ENCODE measurements at places on chromosomes 7 and 10.

GRCh38 chr7:23938937-23939552 is 229.0 kb downstream of the STK31 start:
- no peaks in the 10 kb centered on the region for H3K4me1 ChIP-seq
- no peak overlapping the region for H3K27ac ChIP-seq
- DNase-seq, result peak; percentile 74

DNA sequence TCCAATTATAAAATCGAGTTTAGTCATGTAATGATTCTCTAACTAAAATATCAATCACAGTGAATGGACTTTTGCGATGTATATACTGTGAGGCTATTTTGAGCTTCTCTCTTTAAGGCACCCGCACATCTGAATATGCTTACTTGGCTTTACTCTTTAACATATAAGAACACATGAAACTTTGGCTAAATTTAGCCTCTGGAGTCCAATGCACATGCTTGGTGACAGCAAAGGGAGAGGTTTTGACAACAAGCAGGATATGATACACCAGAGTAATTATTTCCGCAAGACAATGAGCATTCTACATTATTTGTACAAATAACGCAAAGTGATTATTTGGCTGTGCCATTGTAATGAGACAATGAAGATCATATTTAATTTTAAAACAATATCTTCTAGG is 72.4 kb downstream of the ARID5B start:
- no peaks in the 10 kb centered on the region for H3K36me3 ChIP-seq
- H3K27me3 ChIP-seq, result no peaks in the 10 kb centered on the region
- no peak overlapping the region for H3K4me3 ChIP-seq
- no peak for DNase-seq

DNA sequence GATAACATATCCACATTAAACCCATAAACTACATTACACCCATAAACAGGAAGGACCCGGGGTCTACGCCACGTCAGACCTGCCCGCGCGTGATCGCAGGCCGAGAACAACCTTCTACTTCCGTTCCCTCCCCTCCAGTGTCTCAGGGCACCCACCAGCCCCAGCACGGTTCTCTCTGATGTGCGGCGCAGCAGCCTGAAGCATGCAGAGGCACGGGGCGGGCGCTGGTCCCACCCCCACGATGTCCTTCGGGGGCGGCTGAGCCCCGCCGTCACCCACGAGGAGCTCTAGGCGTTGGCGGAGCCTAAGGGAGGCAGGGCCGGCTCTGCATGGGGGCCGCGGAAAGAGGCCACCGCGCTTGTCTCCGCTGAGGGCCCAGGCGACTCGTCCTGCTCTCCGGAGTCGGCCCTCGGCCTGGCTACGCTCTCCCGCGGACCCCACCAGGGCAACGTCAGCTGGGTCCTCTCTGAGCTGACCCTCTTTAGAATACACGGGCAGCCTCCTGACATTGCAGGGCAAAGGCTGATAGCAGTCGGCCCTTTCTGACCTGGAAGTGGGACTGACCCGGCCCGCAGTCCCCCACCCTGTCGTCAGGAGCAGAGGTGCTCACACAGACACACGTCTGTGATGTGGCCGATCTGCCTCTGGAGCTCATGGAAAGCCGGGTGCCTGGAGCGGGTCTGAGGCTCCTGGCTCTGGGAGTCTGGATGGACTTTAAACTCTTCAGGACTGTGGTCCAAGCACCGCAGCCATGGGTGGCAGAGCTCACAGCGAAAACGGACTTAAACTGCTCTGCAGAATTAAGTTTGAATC is 65.6 kb upstream of the ADGRA1 start:
- H3K4me3 ChIP-seq, result no peak overlapping the region
- no peaks in the 10 kb centered on the region for H3K4me1 ChIP-seq
- peaks cover 45% of the 10 kb centered on the region for H3K27me3 ChIP-seq
- no peak overlapping the region for H3K27ac ChIP-seq

DNA sequence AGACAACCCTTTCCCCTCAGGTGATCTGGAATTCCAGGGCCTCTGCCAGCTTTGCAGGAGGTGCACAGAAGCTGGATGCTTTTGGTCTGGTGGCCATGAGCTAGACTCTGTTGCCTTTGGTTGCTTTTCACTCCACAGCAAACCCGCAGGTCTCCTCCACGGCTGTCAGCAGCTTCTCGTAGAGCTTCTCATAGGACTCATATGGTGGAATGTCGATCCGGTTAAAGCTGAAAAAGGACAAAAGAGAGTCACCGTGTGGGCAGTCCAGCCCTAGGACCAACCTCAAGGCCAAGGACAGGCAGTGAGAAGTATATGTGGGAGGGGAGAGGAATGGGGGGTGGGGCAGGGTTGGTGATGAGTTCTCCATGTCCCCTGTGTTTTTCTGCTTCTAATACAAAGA is 113.5 kb downstream of the SMURF1 start:
- H3K4me3 ChIP-seq, result no peak overlapping the region
- H3K27ac ChIP-seq, result no peak overlapping the region
- no peaks in the 10 kb centered on the region for H3K27me3 ChIP-seq
- DNase-seq, result no peak
- H3K36me3 ChIP-seq, result peaks cover 35% of the 10 kb centered on the region
- H3K4me1 ChIP-seq, result no peaks in the 10 kb centered on the region

DNA sequence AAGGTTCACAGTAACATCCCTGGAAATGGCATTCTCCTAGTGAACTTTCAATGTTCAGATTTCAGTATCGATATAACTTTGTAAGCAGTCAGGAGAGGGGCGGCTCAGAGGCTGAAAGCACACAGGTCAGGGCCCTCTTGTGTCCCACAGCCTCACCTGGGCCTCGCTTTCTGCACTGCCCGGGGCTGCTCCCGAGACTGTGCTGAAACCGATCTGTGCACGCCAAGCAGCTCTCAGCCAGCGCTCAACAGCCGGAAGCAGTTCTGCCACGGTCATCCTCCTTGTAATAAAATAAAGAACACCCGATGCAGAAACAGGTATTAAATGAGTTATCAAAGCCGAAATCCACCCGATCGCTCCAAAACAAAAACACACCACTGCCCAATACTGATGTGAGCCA is 106.0 kb downstream of the DIP2C start:
- peaks cover 4% of the 10 kb centered on the region for H3K36me3 ChIP-seq
- H3K27me3 ChIP-seq, result no peaks in the 10 kb centered on the region
- no peak for DNase-seq
- H3K4me3 ChIP-seq, result no peak overlapping the region
- H3K27ac ChIP-seq, result no peak overlapping the region

GRCh38 chr7:134730411-134730829 is 49.0 kb upstream of the CALD1 start:
- H3K27me3 ChIP-seq, result peaks cover 26% of the 10 kb centered on the region
- no peak overlapping the region for H3K4me3 ChIP-seq
- H3K36me3 ChIP-seq, result no peaks in the 10 kb centered on the region
- H3K4me1 ChIP-seq, result no peaks in the 10 kb centered on the region
- DNase-seq, result no peak
- no peak overlapping the region for H3K27ac ChIP-seq

- H3K27me3 ChIP-seq, result peaks cover 13% of the 10 kb centered on the region
- H3K4me3 ChIP-seq, result no peak overlapping the region
- H3K36me3 ChIP-seq, result no peaks in the 10 kb centered on the region
- H3K27ac ChIP-seq, result no peak overlapping the region
- DNase-seq, result no peak
Measured at GRCh38 chr10:126169899-126170298, 218.4 kb downstream of the ADAM12 start.

DNA sequence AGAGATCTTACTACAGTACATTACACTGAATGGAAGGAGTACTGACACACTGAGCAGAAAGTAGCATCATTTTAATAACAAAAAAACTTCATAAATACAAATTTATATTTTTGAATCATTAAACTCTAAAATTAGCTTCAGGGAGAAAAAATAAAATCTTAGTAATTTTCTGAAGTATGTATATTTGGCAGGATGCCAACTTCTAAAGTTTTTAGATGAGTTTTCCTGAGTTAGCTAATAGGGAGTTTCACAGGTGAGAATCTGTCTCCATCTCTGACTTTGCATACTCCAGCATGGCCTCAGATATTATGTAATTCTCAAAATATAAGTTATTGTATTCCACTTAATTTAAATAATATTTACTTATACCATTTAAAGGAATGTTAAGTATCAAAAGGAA is 673.2 kb upstream of the PCDH15 start:
- DNase-seq, result no peak
- no peak overlapping the region for H3K4me3 ChIP-seq

- H3K4me3 ChIP-seq, result no peak overlapping the region
- H3K36me3 ChIP-seq, result no peaks in the 10 kb centered on the region
- H3K27me3 ChIP-seq, result peaks cover 49% of the 10 kb centered on the region
- H3K4me1 ChIP-seq, result no peaks in the 10 kb centered on the region
- DNase-seq, result no peak
- no peak overlapping the region for H3K27ac ChIP-seq
Measured at GRCh38 chr10:75658036-75658435, 226.6 kb downstream of the LRMDA start.

DNA sequence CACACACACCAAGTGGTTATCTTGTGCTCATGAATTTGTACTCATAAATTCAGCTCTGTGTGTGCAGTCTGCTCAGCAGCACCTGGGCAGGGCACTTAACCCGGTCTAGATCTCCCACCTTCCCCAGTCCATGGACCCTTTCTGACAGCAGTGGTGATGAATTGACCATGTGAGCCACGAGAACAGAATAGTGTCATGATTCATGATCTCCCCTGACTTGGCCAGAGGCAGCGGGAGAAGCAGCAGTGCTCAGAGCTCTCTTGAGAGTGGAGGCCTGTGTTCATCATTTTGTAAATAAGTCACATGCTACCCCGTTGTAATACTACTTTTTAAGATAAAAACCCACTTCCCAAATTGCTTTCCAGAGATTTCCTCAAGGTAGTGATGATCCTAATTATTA is 74.2 kb downstream of the GALNT17 start:
- H3K36me3 ChIP-seq, result no peaks in the 10 kb centered on the region
- no peaks in the 10 kb centered on the region for H3K4me1 ChIP-seq
- H3K27ac ChIP-seq, result no peak overlapping the region
- no peak overlapping the region for H3K4me3 ChIP-seq

- H3K4me3 ChIP-seq, result no peak overlapping the region
- H3K4me1 ChIP-seq, result no peaks in the 10 kb centered on the region
- H3K36me3 ChIP-seq, result no peaks in the 10 kb centered on the region
- no peak for DNase-seq
- peaks cover 76% of the 10 kb centered on the region for H3K27me3 ChIP-seq
Measured at GRCh38 chr10:11272915-11273389, 255.3 kb downstream of the CELF2 start.

- no peaks in the 10 kb centered on the region for H3K27me3 ChIP-seq
- no peaks in the 10 kb centered on the region for H3K36me3 ChIP-seq
- DNase-seq, result no peak
- H3K27ac ChIP-seq, result no peak overlapping the region
- peaks cover 21% of the 10 kb centered on the region for H3K4me1 ChIP-seq
Measured at GRCh38 chr10:29446327-29446726, 157.5 kb downstream of the LYZL1 start.

GRCh38 chr7:114943953-114944744 is 22.3 kb downstream of the MDFIC start:
- DNase-seq, result no peak
- H3K4me3 ChIP-seq, result no peak overlapping the region
- H3K36me3 ChIP-seq, result no peaks in the 10 kb centered on the region
- no peaks in the 10 kb centered on the region for H3K27me3 ChIP-seq
- H3K4me1 ChIP-seq, result no peaks in the 10 kb centered on the region

DNA sequence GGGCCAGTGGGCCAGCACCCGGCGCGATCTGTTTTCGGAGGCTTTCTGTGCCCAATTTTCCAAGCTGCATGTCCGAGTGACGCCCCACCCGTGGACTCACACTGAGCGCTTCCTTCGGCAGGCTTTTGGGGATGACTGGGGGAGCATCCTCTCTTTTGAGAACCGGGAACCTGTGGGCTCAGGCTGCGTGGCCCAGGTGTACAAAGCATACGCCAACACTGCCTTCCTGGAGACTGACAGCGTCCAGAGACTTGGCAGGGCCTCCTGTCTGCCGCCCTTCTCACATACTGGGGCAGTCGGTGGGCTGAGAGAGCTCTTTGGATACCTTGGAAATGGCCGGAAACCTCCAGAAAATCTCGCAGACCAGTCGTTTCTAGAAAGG is 1.0 kb downstream of the ADCK2 start:
- H3K4me1 ChIP-seq, result peaks cover 11% of the 10 kb centered on the region
- H3K36me3 ChIP-seq, result peaks cover 18% of the 10 kb centered on the region
- H3K27ac ChIP-seq, result peak overlapping the region; percentile 21
- no peak for DNase-seq

DNA sequence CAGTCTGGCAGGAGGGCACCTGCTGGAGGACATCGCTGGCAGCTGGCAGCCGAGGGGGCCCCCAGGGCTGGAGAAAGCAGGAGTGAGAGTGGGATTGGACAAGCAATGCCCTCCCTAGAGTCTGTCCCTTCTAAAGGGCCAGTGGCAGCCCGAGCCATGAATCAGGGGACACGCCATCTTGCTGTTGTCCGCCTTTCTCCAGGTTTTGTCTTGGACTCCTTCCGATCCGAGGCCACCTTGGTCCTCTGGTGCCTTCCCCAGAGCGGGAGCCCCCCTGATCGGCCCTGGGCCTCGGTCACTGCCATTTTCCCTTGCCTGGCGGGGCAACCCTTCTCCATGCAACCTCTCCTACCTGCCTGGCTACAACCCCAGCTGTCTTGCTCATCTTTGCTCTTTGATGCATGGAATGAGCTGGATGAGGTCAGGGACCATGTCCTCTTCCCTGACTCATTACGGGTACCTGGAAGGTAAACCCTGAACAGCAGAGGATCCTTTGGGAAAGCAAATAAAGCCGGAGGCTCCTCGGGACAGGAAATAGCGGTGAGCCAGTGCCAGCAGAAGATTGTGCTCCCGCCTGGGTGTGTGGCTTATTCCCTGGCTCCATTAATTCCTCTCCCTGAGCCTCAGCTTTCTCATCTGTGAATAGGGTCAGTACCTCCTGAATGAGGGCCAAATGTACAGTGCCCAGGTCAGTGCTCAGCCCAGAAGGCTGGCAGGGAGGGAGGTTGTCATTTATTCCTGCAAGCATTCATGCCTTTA is 112.0 kb downstream of the GRK5 start:
- H3K27ac ChIP-seq, result no peak overlapping the region
- peaks cover 16% of the 10 kb centered on the region for H3K27me3 ChIP-seq
- no peak overlapping the region for H3K4me3 ChIP-seq

GRCh38 chr10:73079779-73080541 is 16.7 kb downstream of the P4HA1 start:
- no peaks in the 10 kb centered on the region for H3K27me3 ChIP-seq
- H3K27ac ChIP-seq, result no peak overlapping the region
- no peak overlapping the region for H3K4me3 ChIP-seq
- H3K4me1 ChIP-seq, result peaks cover 11% of the 10 kb centered on the region
- no peaks in the 10 kb centered on the region for H3K36me3 ChIP-seq
- DNase-seq, result no peak

GRCh38 chr7:946256-946996 is 8.1 kb downstream of the ADAP1 start:
- peak overlapping the region; percentile 65 for H3K4me3 ChIP-seq
- H3K36me3 ChIP-seq, result peaks cover 75% of the 10 kb centered on the region
- DNase-seq, result peak; percentile 84
- H3K27me3 ChIP-seq, result no peaks in the 10 kb centered on the region

DNA sequence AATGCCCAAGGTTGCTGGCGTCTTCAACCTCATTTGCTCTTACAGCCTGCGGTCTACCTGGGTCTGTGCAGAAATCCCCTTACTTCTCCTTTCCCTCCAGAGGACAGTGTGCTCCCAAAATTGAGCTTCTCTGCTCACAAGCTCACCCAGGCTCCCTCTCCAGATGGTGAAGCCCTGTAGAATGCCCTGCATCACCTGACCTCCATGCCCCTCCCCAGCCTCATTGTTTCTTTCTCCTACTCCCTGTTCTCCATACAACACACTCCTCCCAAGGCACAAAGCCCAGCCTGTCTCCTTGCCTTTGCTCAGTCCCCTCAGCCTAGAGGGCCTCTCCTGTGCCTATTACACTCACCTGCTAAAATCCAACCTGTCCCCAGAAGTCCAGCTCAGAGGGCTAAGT is 3.5 kb downstream of the CRHR2 start:
- H3K4me1 ChIP-seq, result no peaks in the 10 kb centered on the region
- no peak overlapping the region for H3K27ac ChIP-seq
- H3K4me3 ChIP-seq, result no peak overlapping the region
- H3K27me3 ChIP-seq, result peaks cover 91% of the 10 kb centered on the region

All from Calu3 (cell line).